ENCODE measurements at places on chromosomes 6 and 20.

- no peak overlapping the region for H3K27ac ChIP-seq
- DNase-seq: no peak
- H3K4me3 ChIP-seq: no peak overlapping the region
- peaks cover 24% of the 10 kb centered on the region for H3K27me3 ChIP-seq
- H3K36me3 ChIP-seq: no peaks in the 10 kb centered on the region
- H3K4me1 ChIP-seq: peaks cover 11% of the 10 kb centered on the region
Measured at GRCh38 chr6:151293688-151294016, 53.9 kb downstream of the AKAP12 start.

DNA sequence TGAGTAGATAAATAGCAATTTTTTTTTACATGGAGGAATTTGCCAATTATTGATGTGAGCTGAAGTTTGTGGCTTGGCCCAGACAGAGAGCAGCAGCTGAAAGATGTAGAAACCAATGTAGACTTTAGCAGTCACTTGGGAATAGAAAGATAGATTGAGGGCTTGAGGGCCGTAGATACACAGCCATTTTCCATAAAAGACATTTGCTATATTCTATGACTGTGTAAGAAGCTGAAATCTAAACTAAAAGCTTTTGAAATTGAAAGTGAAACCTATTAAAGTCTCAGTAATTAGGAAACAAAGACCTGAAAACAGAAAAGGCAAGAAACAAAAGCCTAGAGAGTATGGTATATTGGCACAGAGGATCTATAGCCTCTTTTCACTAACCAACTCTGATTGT, 332.7 kb downstream of the CENPW start:
- no peaks in the 10 kb centered on the region for H3K36me3 ChIP-seq
- H3K4me3 ChIP-seq: no peak overlapping the region
- H3K4me1 ChIP-seq: no peaks in the 10 kb centered on the region
- H3K27ac ChIP-seq: no peak overlapping the region
- no peak for DNase-seq

- H3K27ac ChIP-seq: no peak overlapping the region
- H3K4me1 ChIP-seq: no peaks in the 10 kb centered on the region
- no peaks in the 10 kb centered on the region for H3K27me3 ChIP-seq
Measured at GRCh38 chr6:102520966-102521365, 1127.5 kb downstream of the GRIK2 start.

- DNase-seq: no peak
- no peak overlapping the region for H3K27ac ChIP-seq
- no peak overlapping the region for H3K4me3 ChIP-seq
- H3K36me3 ChIP-seq: no peaks in the 10 kb centered on the region
Measured at GRCh38 chr6:70351461-70351860, 48.6 kb upstream of the COL9A1 start.

GRCh38 chr6:13478525-13478966, 8.9 kb downstream of the GFOD1 start:
- H3K27me3 ChIP-seq: no peaks in the 10 kb centered on the region
- no peaks in the 10 kb centered on the region for H3K36me3 ChIP-seq
- H3K4me3 ChIP-seq: no peak overlapping the region
- no peaks in the 10 kb centered on the region for H3K4me1 ChIP-seq
- H3K27ac ChIP-seq: no peak overlapping the region

GRCh38 chr6:106939208-106939607, 35.3 kb downstream of the CD24 start:
- no peak for DNase-seq
- no peak overlapping the region for H3K4me3 ChIP-seq
- peaks cover 3% of the 10 kb centered on the region for H3K27me3 ChIP-seq
- H3K27ac ChIP-seq: no peak overlapping the region
- no peaks in the 10 kb centered on the region for H3K36me3 ChIP-seq
- no peaks in the 10 kb centered on the region for H3K4me1 ChIP-seq

- no peaks in the 10 kb centered on the region for H3K36me3 ChIP-seq
- no peak overlapping the region for H3K27ac ChIP-seq
- H3K27me3 ChIP-seq: no peaks in the 10 kb centered on the region
Measured at GRCh38 chr6:125008261-125008703, 46.0 kb downstream of the RNF217 start.

DNA sequence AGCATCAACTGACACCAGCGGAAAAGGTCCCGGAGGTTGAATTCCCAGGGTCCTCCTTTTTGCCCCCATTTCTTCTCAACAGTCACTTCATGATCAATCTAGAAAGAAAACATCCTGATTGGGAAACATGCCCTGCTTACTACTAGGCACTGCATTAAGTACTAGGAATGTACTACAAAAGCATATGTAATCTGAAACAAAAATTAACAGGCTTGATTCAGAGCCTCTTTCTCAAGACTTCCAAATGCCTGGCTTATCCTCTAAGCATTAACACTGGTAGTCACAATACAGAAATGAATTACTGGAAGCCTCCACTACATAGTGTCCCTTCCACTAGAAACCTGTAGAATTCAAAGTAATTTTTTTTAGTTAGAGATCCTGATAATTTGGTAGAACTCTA, 84.5 kb upstream of the LYRM2 start:
- no peak overlapping the region for H3K4me3 ChIP-seq
- no peak overlapping the region for H3K27ac ChIP-seq
- no peaks in the 10 kb centered on the region for H3K4me1 ChIP-seq
- no peak for DNase-seq

DNA sequence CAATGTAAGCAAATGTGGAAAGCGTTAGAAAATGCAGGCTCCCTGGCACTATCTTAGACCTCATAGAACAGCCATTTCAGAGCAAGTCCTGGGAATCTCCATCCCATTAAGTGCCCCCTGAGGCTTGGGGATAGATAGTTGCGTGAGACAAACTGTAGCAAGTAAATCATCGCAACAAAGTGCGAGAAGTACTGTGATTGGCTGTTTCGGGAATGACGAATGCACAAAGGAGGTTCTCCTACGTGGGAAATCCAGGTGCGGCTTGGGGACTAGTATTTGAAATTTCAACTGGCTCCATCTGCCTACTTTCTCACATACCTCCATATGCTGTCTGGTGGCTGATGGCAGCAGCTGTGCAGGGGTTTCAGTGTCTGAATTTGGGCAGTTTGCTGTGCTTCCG, 84.5 kb downstream of the PLEKHG1 start:
- H3K27ac ChIP-seq: no peak overlapping the region
- H3K36me3 ChIP-seq: no peaks in the 10 kb centered on the region
- H3K4me1 ChIP-seq: no peaks in the 10 kb centered on the region
- DNase-seq: no peak
- H3K27me3 ChIP-seq: no peaks in the 10 kb centered on the region
- no peak overlapping the region for H3K4me3 ChIP-seq

DNA sequence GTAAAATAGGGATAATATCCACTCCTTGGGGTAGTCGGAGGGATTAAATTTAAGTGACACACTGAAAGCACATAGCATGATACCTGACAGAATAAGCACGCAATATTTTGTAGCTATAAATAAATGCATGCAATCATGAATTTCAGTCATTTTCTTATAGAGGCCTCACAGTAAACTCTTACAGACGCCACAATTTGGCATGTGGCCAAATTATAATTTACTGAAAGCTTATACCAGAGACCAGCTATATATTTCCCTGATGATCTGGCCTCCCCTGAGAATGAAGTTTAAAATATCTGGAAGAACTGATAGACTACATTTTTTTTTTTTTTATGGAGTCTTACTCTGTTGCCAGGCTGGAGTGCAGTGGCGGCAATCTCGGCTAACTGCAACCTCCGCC, 40.9 kb downstream of the QRSL1 start:
- no peaks in the 10 kb centered on the region for H3K4me1 ChIP-seq
- no peak for DNase-seq
- H3K36me3 ChIP-seq: no peaks in the 10 kb centered on the region

DNA sequence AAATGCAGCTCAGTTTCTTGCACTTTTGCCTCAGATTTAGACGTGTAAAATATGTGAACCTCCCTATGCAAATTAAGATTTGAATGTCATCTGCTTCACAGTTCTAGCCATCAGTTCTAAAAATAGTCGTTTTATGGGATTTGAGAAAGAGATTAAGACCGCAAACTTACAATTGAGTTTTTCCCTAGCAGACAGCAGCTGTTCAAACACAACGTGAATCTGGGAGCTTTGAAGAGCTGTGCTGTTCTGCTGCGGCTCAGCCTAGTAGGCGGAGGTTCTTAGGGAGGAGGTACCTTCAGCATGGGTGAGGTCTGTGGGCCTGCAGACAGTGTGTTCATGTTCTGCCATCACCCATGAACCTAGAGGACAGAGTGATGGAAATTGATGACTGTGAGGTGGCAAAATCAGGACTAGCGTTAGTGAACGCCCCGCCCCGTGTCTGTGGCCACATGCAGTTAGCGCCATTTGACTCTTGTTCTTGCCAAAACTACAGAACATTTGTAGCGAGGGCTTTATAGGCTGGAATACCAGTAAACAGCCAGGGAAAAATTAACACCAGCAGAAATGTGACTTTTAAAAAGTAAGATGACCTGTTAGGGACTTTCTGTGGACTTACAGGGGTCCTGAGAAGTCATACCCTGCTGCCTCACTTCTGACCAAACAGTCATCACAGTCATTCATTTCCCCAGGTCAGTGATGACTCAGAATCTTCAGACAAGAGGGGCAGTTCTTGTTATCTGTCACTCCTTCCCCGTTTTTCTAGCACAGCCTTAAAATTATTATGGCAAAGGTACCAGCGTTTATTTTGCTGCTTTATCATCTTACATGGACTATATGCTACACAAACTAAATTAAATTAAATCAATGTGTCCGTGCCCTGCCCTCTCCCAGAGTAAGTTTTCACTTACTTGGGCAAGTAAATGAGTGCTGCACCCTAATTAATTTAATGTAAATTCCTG, 84.3 kb upstream of the TMEM181 start:
- no peak for DNase-seq
- H3K27me3 ChIP-seq: no peaks in the 10 kb centered on the region
- no peaks in the 10 kb centered on the region for H3K4me1 ChIP-seq
- no peak overlapping the region for H3K4me3 ChIP-seq
- no peak overlapping the region for H3K27ac ChIP-seq

GRCh38 chr6:115814907-115815306, 245.8 kb downstream of the FRK start:
- no peak overlapping the region for H3K4me3 ChIP-seq
- H3K27me3 ChIP-seq: no peaks in the 10 kb centered on the region
- no peaks in the 10 kb centered on the region for H3K36me3 ChIP-seq
- no peak for DNase-seq
